ENCODE measurements at places on chromosomes 2 and 18.

DNA sequence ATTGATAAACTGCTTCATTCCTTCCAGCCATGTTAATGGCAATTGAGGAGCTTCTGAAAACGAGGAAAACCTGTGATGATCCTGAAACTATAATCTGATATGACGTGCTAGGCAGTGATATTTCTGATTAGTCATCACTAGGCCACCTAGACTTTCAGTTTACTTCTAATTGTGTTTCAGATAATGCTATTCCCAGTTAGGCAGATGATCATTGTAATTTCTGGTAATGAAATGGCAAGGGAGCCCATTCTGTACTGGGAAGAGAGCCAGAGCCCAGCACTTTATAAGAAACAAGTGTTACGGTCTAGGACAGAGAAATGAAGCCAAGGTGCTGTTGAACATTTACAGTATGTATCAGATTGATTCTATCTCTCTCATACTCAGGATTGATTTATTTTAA, 106.2 kb downstream of the CPO start:
- no peak for DNase-seq

DNA sequence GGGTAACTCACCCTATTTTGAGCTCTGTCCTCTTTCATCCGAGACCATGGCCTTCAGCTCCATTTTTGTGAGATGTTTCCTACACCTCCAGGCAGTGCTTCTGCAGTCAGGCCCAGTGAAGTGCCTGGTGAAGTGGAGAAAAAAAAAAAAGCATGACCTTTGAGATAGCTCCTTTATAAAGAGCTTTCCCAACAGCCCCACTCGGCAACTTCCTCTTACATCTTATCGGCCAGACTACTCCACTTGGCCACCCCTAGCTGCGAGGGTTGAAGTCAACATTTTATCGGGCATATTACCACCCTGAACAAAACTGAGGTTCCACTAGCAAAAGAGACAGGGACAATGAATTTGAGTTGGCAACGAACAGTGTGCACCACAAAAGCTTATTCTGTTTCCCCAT, 124.8 kb upstream of the RNF152 start:
- no peak for DNase-seq

DNA sequence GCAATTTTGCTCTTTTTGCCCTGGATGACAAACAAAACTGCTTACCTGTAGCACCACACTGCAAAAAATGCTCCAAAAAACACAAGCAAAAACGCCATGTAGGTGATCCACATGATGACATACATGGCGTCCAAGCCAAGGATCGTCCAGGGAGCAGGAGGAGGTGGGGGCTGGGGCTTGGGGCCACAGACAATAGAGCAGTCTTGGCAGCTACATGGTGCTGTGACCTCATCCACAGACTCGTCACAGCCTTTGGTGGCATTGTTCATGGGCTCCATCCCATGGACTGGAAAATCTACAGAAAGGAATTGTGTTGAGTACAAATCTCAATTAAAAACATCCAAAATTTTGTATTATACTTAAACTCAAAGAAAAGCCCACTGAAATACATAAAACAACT, 26.1 kb downstream of the NPC1 start:
- no peak for DNase-seq

DNA sequence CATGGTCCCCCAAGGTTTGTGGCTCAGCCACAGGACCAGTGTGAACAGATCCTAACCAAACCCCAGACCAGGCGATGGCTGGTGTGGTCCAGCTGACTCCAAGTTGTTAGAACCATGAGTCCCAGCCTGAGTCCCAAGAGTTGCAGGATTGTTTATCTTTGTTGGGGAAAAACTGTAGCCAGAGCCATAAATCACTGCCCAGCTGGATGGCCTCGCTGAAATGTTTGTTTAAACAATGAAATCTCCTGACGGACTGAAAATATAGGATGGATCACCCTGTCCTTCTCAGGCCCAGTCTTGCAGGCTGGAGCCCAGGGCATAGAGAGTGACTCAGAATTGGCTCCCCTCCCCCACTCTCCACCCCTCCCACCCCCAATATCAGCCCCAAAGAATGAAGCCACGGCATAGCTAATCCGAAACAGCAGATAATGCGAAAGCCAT, 36.4 kb downstream of the PKDCC start:
- DNase-seq, result no peak

DNA sequence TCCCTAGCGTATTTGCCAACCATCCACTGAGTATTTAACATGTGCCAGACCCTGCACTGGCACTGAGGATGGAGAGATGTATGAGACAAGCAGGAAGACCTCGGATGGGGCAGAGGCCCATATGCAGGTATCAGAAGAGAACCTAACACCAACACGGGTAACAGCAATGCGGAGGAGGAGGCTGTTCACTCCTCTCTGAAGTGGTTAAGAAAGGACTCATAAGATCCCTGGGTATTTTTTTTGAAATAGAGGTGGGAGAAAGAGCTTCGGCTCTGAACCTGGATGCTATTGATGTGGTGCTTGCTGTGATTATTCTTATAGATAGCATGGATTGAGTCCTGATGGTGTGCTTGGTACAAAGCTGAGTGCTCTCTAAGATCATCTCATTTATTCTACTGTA, 418.3 kb downstream of the LPIN1 start:
- no peak for DNase-seq

DNA sequence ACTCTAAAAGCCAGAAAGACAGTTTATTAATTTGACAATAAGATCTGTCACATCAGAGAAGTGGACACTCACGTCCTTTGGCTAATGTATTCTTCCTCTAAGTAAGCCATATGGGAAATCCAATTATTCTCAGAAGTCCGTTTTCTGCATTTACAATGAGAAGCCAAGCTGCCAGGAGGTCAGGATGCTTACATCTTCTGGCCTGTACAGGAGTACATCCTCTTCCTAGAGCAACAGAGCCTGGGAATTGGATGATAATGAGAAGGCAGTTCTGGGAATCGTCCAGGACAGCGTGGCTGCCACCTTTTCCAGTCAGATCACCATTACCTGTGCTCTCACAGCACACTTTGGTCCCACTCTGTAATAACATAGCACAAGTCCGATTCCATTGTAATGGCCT, 5.2 kb downstream of the RAPGEF4 start:
- no peak for DNase-seq

GRCh38 chr2:239271471-239271870, 129.3 kb downstream of the HDAC4 start:
- DNase-seq, result no peak

- DNase-seq, result no peak
Observed at GRCh38 chr2:160490733-160491685, 2.6 kb downstream of the RBMS1 start.

- no peak for DNase-seq
Observed at GRCh38 chr2:205845446-205845845, 163.1 kb downstream of the NRP2 start.

GRCh38 chr2:3479430-3480320, 39.7 kb downstream of the ADI1 start:
- no peak for DNase-seq

DNA sequence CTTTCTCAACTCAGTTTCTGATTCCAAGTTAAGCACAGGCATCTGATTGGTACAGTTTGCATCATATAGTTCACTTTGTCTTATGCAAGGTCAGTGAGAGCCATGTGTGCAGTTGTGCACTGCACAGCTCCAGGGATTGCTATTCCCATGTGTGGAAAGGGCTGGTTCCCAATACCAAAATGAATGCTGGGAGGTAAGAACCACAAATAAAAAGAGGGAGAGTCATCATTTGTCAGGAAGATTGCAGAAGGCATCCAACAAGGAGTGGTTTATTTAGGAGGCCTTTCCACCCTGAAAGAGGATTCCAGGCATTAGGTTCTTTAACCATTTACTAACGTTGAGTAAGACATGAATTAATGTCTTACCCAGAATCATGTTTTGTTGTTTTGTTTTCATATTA, 141.2 kb upstream of the ST6GAL2 start:
- no peak for DNase-seq

DNA sequence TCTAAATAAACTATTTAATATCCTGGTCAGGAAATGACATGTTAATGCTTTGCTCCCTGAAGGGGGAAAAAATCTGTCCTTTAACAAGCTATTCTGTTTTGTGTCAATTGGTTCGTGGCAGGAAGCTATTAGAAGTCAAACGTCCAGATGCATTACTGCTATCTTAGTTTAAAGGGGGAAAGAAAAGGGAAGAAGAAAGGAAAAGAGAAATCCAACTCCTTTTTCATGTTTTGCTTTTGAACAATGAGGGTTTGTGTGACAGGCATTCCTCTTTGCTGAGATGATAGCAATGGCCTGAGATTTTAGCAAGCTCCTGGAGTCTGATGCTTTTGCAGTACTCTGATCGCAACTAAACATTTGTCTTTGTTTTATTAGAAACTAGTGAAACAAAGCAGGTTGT, 24.6 kb downstream of the TRIB2 start:
- DNase-seq, result no peak

- no peak for DNase-seq
Observed at GRCh38 chr2:131093696-131094462, 619 bp upstream of the FAM168B start.

DNA sequence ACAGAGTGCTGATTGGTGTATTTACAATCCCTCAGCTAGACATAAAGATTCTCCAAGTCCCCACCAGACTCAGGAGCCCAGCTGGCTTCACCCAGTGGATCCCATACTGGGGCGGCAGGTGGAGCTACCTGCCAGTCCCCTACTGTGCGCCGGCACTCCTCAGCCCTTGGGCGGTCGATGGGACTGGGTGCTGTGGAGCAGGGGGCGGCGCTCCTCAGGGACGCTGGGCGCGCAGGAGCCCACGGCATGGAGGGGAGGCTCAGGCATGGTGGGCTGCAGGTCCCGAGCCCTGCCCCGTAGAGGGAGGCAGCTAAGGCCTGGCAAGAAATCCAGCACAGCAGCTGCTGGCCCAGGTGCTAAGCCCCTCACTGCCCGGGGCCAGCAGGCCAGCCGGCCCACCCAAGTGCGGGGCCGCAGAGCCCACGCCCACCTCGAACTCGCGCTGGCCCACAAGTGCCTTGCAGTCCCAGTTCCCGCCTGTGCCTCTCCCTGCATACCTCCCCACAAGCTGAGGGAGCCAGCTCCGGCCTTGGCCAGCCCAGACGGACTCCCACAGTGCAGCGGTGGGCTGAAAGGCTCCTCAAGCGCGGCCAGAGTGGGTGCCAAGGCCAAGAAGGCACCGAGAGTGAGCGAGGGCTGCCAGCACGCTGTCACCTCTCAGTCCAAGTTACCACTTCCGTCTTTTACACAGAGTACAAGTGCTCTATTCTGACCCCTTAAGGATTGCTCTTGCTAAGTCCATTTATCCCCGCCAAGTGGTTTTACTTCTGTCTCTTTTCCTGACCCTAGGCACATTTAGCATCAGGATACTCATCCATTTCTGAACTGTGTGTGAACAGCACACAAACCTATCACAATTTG, 1.7 kb upstream of the RPE start:
- no peak for DNase-seq

DNA sequence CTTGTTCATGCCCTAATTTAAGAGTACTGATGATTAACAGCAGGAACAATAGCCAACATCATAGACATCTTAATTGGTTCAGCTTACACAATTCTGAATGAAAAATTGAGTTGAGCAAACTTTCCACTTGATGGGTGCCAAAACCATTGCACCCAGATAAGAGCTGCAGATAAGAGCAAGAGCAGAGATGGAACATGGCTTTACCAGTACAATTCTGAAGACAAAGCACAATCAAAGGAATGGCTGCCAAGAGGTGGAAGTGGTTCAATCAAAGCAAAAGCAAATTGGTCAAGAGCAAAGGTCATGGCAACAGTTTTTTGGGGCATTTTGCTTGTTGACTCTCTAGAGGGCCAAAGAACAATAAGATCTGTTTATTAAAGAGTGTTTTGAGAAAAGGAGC, 65.6 kb upstream of the ATP5MC3 start:
- DNase-seq, result no peak

- DNase-seq, result no peak
Observed at GRCh38 chr2:174874085-174874484, 109.8 kb upstream of the CHRNA1 start.

All from NCI-H1436 treated with DMSO at 0.1 percent for 48 hours (cell line).